Stimulated activated CD8-positive, alpha-beta memory T cell treated with anti-CD3 and anti-CD28 coated beads, Interleukin-4, amount 100 ng/mL, for 24 hours (primary cell): ENCODE measurements at places on chromosomes 5 and 9.

GRCh38 chr5:134517553-134517952, 7.9 kb upstream of the JADE2 start:
- no peak for DNase-seq

GRCh38 chr9:76528056-76528455, 69.1 kb downstream of the GCNT1 start:
- DNase-seq = no peak

DNA sequence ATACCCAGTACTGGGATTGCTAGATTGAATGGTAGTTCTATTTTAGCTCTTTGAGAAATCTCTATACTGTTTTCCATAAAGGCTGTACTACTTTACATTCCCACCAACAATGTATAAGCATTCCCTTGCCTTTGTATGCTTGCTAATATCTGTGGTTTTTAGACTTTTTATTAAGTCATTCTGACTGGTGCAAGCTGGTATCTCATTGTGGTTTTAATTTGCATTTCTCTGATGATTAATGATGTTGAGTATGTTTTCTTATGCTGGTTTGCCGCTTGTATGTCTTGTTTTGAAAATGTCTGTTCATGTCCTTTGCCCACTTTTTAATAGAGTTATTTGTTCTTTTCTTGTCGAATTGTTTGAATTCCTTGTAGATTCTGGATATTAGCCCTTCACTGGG, 512.7 kb upstream of the PAPPA start:
- DNase-seq = no peak

DNA sequence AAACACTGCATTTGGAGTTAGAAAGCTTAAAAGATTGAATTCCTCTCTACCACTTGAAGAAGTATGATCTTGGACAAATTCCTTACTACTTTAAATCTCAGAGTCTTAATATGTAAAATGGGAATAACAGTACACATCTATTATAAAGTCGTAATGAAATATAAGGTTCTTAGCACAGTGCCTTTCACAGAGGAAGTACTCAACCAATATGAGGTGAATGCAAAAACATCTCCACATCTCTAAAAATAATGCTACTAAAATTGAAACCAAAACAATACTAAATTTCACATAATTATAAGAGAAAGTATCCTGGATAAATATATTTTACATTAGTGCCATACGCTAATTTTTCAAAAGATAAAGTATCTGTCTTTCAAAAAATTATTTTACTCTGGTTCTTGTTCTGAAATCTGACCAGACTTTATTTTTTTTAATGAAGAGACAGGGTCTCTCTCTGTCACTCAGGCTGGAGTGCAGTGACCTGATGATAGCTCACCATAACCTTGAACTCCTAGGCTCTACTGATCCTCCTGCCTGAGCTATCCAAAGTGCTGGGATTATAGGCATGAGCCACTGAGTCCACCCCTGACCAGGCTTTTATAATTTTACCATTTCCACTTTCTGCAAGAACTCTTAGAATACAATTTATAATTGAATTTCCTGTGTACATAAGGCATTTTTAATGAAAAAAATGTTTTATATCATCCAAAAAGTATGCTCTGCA, 21.3 kb upstream of the FNIP1 start:
- DNase-seq = no peak

GRCh38 chr9:132506977-132507669, 75.3 kb upstream of the BARHL1 start:
- DNase-seq = no peak

DNA sequence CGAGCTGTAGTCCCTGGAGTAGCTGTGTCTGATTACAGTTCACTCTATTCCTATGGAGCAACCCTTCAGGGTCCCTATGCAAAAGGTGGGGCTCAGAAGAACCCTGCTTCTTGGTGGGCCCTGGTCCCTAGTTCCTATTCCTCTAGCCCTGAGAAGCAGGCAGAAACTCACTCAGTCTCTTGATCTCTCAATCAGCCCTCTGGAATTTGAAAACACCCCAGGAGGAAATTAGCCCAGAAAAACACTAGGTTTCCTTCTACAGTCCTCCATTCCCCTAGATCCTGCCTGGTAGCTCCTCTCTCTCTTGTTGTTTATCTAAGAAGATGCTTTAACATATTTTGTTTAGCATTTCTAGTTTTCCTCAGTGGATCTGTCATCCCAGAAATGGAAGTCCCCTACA, 7.6 kb downstream of the RGS3 start:
- no peak for DNase-seq

GRCh38 chr5:138932171-138932810, 57.2 kb upstream of the LRRTM2 start:
- no peak for DNase-seq

DNA sequence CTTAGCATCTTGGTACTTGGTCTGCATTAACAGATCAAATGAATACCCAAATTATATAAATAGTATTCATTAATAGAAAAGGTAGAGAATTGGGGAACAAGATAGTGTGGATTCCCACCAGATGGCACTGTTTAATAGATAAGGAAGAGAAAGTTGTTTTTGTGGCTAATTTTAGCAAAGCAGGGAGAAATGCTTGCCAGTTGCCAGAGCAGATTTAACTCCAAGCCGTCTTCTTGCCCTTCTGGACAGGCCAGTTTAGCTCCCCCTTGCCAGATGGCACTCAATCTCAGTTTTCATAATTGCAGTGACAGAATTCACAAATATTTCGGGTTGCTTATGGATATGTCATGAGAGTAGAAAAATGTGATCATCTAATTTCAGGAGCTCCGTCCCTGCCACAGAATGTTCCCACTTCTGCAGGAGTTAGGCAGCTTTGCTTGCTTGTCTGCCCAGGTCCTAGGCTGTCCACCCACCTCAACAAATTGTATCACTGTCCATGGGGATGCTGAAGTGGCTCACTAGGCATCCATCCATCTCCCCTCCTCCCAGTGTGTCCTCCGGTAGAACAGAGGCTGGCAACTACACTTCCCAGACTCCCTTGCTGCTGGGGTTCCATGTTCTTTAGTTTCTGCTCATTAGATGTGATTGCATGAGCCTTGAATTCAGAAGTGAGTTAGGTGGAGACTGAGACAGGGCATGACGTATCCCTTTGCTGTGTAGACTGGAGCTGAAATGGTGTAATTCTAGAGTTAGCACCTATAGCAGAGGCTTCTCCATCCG, 11.8 kb upstream of the HEXB start:
- DNase-seq = no peak

DNA sequence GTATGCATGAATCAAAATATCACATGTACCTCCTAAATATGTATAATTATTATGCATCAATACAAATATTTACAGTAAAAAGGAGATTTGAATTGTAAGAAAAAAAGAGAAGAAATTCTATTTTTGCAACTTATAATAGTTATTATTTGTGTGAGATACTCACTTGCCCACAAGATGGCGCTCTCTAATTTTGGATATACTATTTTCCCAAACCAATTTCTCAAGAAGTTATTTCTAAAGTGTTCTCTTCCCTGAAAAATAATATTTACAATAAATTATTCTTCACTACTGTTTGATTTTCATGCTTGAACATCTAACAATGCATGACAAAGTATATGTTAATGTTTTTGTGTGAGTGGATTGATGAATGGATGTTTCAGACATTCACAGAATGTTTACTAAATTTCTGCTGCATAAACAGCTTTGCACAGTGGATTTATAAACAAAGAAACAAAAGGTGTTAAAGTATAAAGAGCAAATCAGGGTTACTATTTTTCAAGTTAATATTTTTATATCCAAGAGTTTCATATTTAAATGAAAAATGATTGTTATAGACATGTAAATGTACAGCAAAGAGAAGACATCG, 503.4 kb downstream of the PDE4D start:
- DNase-seq = no peak

DNA sequence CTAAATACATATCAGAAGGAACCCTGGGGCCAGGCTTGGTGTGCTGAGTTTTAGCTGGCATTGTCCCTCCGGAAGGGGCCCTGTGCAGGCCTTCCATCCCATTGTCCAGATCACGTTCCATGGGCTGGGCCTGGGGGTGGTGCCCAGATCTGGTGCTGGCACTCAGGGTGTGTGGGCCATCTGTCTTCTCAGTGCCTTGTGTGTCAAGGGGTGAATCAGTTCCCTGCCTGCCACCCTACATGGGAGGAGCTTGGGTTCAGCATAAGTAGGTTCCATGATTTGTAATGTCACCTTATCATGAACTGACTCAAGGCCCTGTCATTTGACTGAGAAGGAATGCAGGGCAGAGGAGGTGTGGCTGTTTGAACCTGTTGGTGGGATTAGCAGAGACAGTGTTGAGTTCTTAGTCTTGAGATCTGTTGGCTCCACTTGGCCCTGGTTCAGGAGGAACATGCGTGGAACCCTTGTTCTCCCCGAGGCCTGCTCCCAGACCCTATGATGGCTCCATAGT, 176.8 kb downstream of the MACROH2A1 start:
- DNase-seq = no peak

DNA sequence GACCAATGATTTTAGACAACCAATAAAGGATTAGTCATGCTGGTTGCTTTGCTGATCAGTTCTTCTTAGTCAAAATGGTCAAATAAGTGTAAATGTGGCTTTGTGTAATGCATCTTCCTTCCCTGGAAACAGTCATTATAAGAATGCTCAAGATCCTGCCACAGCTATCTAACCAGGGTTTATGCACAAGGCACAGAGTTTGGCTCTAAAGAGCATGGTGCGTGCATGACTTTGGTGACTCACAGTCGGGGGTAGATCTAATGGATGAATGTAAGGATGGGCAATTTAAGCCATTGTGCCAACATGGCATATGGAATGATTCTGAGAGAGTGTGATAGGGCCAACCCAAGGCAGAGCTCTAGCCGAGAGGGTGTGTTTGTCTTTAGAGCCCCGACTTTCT, 6.5 kb downstream of the LIX1 start:
- DNase-seq = no peak

GRCh38 chr5:72485430-72485974, 21.7 kb downstream of the ZNF366 start:
- DNase-seq = no peak

DNA sequence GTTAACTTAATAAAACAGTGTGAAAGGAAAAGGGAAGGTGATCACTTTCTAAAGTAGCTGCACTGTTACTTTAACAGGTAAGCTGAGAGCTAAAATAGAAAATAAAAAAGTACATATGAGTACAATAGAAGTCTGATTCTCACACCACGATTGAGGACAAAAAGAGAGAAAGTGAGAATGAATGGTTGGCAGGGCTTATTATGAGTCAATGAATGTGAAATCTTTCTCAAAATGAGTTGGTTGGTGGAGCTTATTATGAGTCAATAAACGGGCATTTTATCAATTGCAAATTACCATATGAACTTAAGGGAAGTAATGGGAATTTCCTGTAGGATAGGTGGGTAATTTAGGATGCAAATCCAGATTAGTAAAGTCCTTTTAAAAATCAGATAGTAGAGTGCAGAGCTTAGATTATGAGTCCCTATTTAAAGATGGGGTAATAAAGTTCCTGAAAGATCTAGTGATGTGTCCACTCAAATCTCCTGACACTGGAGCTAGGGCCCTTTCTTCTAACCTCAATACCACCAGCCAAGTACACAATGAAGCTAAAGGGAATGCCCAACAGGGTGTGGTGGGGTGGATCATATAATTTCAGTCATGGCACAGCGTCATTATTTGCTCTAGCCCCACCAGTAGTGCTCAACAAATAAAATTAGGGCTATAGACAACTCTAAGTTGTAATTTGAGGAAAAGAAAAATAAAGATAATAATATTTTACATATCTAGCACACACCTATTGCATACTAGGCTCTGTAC, 21.1 kb upstream of the TLR4 start:
- DNase-seq = no peak

DNA sequence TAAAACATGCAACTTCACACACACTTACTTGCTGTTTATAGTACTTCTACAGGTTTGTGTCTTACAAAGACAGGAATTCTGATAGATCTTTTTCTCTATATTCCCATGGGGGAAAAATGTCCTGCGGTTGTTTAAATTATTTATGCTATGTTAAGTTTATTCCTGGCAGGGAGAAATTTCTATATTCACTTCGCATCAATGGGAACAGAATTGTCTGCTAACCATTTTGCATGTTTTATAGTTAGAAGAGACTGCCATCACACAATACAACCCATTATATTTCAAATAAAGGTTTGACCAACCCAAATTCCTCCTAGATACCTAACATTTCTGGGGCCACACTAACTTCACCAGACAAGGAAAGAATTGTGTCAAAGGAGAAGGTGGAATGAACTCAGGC, 110.0 kb upstream of the PRR16 start:
- DNase-seq = no peak
